GM12878 (cell line): ENCODE measurements at places on chromosomes 6 and 20. TPM values are rescaled to one million over a fixed set of nuclear protein-coding genes. Genes with fewer than 3 reads are reported as not detected.

PCED1A gene
- total RNA-seq = 24.0 and 28.6 TPM in 2 replicates

TRIM10 gene
- total RNA-seq = not detected in 2 replicates

SEL1L2 gene
- total RNA-seq = not detected in 2 replicates

PAX1 gene
- total RNA-seq = not detected in 2 replicates

TSPO2 gene
- total RNA-seq = not detected in 2 replicates

SMPD2 gene
- 12.3 and 13.0 TPM in 2 replicates for total RNA-seq

WFDC10B gene
- total RNA-seq = not detected in 2 replicates

RGS19 gene
- total RNA-seq = 47.1 and 51.0 TPM in 2 replicates

NKAPL gene
- 0.11 and 0.18 TPM in 2 replicates for total RNA-seq

APOM gene
- 3.8 and 4.1 TPM in 2 replicates for total RNA-seq

TMEM151B gene
- not detected in 2 replicates for total RNA-seq

CENPW gene
- 77.8 and 78.9 TPM in 2 replicates for total RNA-seq

TCF21 gene
- 0.08 TPM in 1 of 2 replicates, not detected in the other for total RNA-seq

CCM2L gene
- total RNA-seq = not detected in 2 replicates

FAM209B gene
- total RNA-seq = 0.44 TPM in 1 of 2 replicates, not detected in the other

FOXP4 gene
- total RNA-seq = 41.6 and 46.1 TPM in 2 replicates

CTSZ gene
- total RNA-seq = 225 and 233 TPM in 2 replicates

RBBP8NL gene
- total RNA-seq = not detected in 2 replicates

GHRH gene
- total RNA-seq = not detected in 2 replicates

KHDRBS2 gene
- total RNA-seq = not detected in 2 replicates
